ENCODE measurements at places on chromosomes 6 and 20.

DNA sequence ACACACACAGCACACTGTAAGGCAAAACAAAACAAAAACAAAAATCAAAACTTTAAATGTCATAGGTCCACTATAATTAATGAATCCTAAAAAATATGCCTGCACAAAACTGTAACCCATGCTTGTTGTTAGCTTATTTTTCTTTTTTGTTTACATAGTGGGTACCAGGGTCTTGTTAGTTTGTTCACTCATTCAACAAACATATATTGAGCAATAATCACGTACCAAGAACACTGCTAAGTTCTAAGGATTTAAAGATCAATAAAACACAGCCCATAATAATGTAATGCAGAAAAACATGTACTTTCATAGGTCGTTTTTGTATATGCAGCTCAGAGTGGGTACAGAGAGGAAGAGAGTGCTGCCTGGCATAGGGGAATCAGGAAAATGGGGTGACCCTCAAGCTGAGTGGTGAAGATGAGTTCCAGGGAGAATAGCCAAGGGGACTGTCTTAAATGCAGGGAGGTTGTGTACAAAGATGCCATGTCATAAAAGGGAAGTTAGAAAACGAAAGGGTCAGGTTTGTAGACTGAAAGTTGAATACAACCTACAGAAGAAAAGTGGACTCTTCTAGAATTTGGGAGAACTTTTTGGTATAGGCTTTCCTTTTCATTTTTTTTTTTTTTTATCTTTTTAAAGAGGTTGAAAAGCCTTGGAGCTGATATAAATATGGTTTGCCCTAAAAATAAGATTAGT, 113.3 kb upstream of the TBX18 start:
- no peak for DNase-seq

DNA sequence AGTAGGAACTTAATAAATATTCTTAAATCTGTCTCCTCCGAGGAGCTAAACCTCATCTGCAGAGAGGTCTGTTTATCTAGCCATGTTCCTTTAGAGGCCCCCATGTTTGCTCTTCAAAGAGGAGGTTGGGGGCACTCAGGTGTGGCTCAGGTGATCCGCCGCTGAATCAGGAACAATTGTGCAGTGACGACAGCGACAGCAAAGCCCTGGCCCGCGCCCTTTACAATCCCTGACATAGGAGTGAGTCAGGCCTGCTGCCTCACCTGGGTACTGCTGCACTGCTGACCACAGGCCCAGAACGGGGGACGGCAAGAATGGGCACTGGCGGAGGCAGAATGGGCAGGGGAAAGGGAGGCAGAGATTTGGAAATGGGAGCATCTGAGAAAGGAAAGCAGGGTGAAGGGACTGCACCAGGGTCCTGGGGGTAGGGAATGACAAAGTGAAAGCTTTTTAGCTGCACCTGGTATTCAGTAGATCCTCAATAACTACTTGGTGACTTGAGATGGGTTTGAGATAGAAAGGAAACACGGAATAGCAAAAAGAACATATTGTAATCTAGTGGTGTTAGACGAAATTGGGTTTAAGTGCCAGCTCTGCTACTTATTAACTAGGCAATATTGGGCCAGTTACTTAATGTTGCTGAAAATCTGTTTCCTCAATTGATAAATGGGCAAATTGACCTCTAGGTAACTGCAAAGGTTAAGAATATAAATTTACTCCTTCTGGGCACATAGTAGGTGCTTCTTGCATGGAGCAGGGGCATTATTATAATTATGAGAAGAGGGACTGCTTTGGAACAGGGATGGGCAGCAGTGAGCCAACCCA, 5.4 kb upstream of the IER3 start:
- no peak for DNase-seq

GRCh38 chr6:41546866-41547798, 951 bp downstream of the FOXP4 start:
- DNase-seq = no peak

DNA sequence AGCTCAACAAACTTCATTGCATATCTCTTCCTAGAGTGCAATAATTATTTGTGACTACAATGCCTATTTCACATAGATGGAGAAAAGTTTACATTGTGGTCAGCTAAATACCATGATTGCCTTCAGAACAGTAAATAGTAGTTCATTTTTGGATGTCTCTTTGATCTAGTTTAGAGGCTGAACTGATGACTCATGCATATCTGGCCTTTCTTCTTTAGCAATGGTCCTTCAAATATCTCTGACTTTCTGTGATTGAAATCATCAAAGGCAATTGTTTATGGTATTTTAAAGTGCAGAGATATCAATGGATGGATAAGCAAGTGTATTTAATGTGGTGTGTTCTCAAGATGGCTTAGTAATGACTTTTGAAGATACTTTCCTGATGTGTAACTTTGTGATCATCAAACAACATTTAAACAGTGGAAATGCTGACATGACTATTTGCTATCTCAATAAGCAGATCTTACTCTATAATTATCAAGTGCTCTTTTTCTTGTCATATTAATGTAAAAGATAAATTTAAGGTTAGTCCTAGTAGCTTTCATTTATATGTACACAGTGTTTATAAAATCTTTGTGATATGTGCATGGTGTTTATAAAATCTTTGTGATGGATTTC, 523.7 kb upstream of the SLC35B3 start:
- DNase-seq = no peak

- DNase-seq = peak; percentile 35
These were observed 934 bp downstream of the KCNK5 start for GRCh38 chr6:39228111-39228971.

- no peak for DNase-seq
These were observed 89.3 kb upstream of the SLC22A23 start for GRCh38 chr6:3546121-3546520.

GRCh38 chr20:43304598-43304997, 114.9 kb upstream of the PTPRT start:
- no peak for DNase-seq

- DNase-seq = peak; percentile 65
These were observed 141.5 kb downstream of the GMDS start for GRCh38 chr6:2103765-2104523.

- no peak for DNase-seq
These were observed 13.6 kb downstream of the CNBD2 start for GRCh38 chr20:35981969-35982368.

- DNase-seq = no peak
These were observed 37.7 kb downstream of the KCNQ2 start for GRCh38 chr20:63434599-63435378.

DNA sequence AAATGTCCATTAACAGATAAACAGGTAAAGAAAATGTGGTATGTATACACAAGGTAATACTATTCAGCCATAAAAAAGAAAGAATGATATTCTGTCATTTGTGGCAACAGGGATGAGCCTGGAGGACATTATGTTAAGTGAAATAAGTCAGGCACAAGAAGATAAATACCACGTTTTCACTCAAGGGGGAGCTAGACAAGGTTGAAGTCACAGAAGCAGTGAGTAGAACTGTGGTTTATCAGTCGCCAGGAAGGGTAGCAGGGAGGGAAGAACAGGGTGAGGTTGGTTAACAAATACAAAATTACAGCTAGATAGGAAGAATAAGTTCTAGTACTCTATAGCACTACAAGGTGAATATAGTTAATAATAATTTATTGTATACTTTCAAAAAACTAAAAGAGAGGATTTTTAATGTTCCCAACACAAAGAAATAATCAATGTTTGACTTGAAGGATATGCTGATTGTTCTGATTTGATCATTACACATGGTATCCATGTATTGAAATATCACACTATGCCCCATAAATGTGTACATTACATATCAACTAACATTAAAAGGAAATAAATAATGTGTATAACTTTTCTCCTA, 21.1 kb downstream of the RTN4IP1 start:
- DNase-seq = peak; percentile 35

GRCh38 chr6:92763680-92764079, 655.7 kb downstream of the EPHA7 start:
- no peak for DNase-seq

GRCh38 chr6:27019651-27020552, 227.6 kb upstream of the PRSS16 start:
- peak; percentile 15 for DNase-seq

DNA sequence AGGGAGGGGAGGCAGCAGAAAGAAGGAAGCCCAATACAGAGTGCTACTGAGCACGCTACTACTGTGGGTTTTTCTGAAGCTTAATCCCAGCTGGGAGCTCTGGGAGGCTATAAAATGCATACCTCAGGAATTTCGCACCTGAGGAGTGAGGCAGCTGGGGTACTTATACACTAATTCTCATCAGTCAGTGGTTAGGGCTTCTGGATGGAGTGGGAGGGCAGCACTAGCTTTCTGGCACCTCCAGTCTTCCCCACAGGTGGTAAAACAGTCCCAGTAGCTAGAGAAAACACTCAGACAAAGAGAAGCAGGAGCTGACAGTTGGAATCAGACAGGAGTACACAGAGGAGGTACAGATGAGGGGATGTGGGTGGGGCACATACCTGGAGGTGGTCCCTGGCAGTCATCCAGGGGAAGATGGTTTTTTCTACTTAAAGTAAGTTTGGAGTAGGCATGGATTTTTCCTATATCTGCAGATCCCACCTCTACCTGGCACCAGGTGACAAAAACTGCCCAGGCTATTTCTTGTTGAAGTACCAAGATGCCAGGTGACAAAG, 37.8 kb downstream of the CPXM1 start:
- no peak for DNase-seq

- DNase-seq = no peak
These were observed 423.3 kb downstream of the QKI start for GRCh38 chr6:163837691-163838431.

DNA sequence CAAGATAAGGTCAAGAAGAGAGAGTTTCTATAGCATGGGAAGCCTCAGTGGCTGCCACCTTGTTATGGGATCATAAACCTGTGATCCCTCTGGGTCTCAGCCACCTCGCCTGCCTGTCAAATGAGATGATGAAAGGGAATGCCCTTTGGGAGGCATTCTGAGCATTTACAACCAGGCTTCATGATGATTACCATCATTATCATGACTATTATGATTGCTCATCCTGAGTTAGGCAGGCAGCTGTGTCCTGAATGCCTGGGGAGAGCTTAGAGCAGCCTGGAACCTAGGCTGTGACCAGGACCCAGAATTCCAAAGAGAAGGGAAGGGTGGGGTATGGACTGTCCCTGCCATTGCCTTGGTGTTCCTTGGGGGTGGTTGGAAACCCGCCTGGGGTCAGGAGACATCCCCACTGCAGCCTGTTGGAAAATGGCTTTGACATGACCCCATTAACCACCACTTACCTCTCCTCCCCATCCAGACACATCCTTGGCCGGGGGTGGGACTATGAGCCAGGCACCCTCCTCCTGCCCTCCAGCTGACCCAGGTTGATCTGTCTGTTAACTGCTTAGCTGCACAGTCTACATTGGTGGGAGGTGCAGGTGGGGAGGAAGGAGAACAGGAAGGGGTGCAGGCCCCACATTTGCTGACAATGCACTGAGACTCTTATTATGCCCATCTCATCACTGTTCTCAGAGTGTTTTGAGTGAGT, 51.9 kb downstream of the LRFN2 start:
- no peak for DNase-seq

DNA sequence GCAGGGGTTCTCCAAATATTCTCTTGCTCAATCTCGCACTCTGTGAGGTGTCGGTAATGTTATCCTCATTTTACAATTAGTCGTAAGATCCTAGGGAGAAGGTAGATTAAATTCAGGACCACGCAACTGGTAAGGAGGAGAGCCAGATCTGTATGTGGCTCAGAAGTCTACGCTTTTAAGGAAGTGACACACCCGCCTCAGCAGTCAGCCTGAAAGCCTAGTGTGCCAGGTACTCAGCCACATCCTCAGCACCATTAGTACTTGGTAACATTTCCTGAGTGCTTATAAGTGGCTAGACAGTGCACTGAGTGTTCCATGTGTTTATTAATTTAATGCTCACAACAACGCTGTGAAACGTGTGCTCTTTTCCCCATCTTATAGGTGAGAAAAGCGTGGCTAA, 63.7 kb downstream of the DHX35 start:
- no peak for DNase-seq

GRCh38 chr6:157713451-157714152, 109.4 kb upstream of the SNX9 start:
- DNase-seq = no peak

DNA sequence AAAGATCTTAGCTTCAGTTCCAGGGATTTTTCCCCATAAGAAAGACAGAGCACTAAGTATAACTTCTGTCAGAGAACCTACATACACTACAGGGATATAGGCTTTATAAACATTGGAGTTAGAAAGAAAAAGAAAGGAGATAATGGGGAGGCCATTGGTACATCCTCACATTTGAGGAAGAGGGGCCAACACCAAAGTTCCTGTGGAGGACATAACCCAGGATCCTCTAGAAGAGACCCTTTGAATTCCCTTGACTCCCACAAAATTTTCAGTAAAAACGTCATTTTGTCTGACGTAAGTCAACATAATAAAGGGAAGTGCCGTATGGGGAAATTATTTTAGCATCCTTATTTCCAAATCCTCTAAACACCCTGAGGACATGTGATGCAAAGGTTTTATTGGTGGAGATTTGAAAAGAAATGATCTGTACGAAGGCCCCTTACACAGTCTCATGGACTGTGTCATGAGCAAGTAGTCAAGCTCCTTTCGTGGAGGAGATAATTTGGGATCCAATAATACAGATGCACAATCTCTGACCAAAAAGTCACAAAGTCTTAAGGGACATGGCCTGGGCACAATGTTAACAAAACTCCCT, 33.2 kb downstream of the HLA-DRA start:
- DNase-seq = no peak

- no peak for DNase-seq
These were observed 157.8 kb downstream of the CDKAL1 start for GRCh38 chr6:20692023-20692422.

DNA sequence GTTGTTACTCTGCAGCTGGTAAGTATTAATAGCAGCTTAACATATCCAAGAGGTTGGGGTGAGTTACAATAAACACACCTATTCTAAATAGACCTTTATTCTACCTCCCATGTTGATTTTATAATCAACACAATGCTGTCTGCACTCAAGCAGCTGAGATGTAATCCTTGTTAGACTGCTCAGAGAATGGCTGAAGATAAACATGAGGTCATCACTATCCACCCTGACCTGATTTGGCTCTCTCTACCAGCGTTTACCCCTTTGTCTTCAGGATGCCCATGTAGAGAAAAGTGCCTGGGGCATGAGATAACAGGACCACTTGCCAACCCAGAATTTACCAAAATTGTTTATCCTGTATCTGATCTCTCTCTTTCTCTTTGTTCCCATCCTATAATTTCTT, 220.7 kb upstream of the DEFB112 start:
- no peak for DNase-seq

- DNase-seq = no peak
These were observed 245.4 kb downstream of the NRN1 start for GRCh38 chr6:5761370-5761769.

- DNase-seq = no peak
These were observed 234.1 kb upstream of the BMP2 start for GRCh38 chr20:6533351-6533750.

- DNase-seq = no peak
These were observed 229.3 kb downstream of the GRM1 start for GRCh38 chr6:146258206-146258605.
